ENCODE measurements at places on chromosomes 5 and 9.

- DNase-seq, result no peak
These were observed 88.0 kb upstream of the MAN2A1 start for GRCh38 chr5:109601736-109602135.

- DNase-seq, result no peak
These were observed 44.2 kb upstream of the STARD4 start for GRCh38 chr5:111556501-111556900.

GRCh38 chr5:68458416-68459021 is 243.0 kb downstream of the PIK3R1 start:
- DNase-seq, result no peak

GRCh38 chr9:3458806-3459475 is 66.9 kb downstream of the RFX3 start:
- no peak for DNase-seq

- no peak for DNase-seq
These were observed 98.3 kb downstream of the UGCG start for GRCh38 chr9:111994831-111995458.

DNA sequence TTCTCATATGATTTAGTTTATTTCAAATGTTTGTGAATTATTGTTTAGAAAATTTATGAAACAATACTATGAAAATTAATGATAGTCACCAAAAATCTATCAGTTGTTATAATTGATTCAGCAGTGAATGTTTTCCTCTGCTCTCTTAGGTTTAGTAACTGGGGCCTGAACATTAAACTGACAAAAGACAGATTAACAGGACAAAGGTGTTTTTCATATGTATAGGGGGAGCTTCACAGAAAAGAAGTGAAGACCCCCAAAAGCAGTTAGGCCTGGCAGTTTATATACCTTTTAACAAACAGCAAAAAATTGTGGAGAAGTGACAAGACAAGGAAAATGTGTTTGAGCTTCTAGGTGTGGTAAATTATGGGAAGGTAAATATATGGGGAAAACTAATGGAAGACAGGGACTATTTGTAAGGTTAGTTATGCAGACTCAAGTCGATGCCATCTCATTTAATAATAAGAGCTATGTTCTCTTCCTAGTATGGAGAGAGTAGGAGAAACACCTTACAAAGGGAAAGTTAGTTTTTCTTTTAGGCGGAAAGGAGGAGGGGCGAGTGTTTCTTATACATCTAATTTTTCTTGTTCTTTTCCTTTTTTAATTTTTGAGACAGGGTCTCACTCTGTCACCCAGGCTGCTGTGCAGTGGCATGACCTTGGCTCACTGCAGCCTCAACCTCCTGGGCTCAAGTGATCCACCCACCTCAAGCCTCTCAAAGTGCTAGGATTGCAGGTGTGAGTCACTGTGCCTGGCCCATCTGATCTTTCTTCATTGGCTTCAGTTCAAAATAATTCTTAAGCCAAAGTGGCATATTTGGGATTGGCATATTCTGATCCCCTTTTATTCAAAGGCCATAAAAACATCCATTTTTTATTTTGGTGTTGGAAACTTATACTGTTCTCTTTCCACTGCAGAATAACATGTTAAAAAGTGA is 77.8 kb downstream of the C9orf153 start:
- no peak for DNase-seq

- DNase-seq, result peak; percentile 86
These were observed 30.0 kb upstream of the PSD2 start for GRCh38 chr5:139765409-139766217.

DNA sequence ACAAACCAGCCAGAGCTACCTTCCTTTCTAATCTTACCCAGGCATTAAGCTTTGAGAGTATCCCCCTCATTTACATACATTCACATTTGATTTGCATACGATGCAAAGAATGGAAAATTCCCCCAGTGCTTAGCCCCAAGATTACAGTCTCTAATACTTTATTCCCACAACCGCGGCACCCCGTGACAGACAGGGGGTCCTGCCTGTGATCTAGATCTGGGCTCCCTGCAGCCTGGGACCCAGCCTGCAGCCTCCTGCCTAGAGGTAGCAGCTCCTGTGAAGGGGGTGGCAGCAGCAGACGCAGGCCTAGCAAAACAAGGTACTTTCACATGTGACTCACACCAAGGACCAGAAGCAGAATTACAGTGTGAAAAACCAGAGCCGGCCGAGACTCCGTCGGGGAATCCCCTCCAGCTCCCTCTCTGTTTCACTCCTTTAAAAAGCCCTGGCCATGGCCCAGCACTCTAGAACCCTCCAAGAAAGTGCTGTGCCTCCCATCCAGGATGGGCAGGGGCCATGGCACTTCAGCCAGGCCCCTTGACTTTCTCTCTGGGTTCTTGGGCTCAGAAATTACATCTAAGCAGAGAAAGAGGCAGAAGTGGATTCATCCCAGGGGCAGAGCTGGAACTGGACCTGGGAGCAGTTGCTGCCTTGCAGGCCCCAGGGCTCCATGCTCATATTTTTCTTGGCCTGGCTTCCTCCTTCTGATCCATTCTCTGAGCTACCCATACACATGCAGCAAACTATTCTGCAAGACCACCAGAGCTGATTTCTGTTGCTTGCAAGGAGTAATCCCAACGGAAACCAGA is 14.0 kb upstream of the TCF7 start:
- no peak for DNase-seq

- no peak for DNase-seq
These were observed 2.6 kb downstream of the PDZD2 start for GRCh38 chr5:31641575-31641974.

GRCh38 chr5:74375271-74375670 is 265.3 kb downstream of the ENC1 start:
- DNase-seq, result peak; percentile 50

DNA sequence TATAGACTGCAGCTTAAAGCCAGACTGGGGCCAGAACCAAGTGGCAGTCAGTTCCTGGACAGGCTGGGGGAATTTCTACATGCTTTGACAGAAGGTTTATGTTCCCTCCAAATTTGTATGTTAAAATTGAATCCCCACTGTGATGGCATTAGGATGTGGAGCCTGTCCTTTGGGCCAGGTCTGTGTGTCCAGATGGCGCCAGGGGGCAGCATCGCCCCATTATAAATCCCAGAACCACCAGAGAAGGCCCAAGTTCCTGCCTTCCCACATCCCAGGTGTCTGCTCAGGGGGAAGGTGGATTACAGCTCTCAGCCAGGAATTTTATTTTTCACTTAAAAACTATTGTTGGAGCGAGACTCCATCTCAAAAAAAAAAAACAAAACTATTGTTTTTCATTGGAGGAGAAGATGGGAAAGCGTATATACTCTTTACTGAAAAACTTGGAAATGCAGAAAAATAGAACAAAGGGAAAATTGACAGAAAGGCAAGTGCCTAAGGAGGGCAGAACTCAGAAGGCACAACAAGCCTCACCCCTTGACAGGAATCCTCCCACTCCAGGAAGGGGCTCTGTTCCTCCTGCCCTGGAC is 5.0 kb downstream of the IL3 start:
- peak; percentile 73 for DNase-seq

GRCh38 chr5:179768326-179769085 is 25.3 kb upstream of the LTC4S start:
- no peak for DNase-seq

GRCh38 chr5:22033066-22033465 is 820.1 kb downstream of the CDH12 start:
- DNase-seq, result no peak

DNA sequence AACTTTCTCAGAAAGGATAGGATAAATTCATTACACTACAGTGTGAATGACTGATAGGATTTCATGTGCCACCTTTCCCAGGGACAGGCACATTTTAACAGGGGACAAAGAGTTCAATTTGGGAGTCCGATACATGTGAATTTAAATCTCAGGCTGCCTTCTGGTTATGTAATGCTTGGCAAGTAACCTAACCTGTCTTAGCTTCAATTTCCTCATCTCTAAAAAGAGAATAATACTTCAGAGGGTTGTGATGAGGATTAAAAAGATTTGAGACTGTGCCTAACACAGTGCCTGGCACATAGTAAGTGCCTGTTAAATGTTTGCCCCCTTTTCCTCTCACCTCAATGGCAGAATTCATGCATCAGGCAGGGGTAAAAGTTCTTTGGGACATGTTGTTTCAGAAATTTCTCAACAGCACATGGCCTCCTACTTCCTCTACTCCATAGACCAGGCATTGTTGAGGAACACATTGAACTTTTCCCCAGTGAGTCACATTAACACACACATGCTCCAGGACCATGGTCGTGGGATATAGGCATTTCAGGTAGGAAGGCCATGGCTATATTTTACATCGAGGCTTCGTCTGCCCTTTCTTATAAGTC is 94.6 kb upstream of the EGFLAM start:
- no peak for DNase-seq

- no peak for DNase-seq
These were observed 8.7 kb downstream of the HNRNPH1 start for GRCh38 chr5:179614745-179615144.

DNA sequence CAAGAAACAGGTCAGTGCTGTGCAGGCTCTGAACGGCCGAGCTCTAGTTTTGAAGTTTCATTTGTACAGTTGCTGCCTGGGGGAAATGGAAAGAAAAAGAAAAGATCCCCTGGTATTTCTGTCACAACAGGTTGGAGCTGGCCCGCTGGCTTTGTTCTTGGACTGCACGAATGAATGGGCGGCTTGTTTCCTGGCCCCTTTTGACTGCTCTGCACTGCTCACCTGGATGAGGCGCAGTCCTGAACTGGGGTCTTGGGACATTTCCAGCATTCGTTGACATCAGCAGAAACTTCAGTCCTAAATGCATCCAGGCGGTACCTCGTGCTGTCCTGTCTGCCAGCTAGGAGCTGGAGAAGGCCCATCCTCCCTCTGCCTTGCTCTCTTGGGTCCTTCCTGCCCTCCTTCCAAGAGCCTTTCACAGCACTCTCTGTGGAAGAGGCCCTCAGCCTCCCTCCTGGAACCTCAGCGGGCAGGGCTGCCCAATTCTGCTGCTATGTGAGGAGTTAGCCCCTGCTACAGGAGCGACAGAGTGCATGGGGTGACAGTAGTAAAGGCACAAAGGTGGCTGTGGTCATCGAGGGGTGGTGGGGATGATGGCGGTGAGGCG is 189.2 kb downstream of the FSTL4 start:
- DNase-seq, result no peak

GRCh38 chr5:42944989-42945388 is 95.1 kb downstream of the ANXA2R start:
- peak; percentile 48 for DNase-seq

DNA sequence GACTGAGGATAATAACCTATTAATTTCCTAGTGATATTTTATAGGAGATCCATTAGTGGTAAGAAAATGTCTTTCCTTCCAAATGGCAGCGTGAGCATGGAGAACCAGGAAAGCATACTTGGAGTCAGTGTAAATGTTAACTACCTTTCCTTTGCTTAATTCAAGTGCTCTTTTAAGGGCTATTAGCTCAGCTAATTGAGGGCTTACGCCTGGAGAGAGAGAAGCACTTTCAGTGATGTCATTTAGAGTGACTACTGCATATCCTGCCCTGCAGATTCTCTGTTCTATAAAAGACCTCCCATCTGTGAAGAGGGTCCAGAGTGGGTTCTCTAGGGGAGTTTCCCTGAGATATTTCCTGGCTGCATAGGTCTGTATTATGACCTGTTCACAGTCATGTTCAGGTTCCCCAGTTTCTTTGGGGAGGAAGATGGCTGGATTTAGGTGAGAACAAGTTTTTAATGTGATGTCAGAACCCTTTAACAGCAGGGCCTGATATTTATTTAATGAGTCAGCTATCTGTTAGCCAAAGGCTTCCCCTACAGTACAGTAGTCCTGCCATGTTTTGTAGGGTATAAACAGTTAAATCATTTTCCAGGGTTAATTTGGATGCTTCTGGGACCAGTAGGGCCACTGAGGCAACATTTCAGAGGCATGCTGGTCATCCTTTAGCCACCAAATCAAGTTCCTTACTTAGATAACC is 89.6 kb downstream of the TRIM36 start:
- DNase-seq, result no peak

- no peak for DNase-seq
These were observed 368.1 kb upstream of the EDIL3 start for GRCh38 chr5:84752780-84753179.

DNA sequence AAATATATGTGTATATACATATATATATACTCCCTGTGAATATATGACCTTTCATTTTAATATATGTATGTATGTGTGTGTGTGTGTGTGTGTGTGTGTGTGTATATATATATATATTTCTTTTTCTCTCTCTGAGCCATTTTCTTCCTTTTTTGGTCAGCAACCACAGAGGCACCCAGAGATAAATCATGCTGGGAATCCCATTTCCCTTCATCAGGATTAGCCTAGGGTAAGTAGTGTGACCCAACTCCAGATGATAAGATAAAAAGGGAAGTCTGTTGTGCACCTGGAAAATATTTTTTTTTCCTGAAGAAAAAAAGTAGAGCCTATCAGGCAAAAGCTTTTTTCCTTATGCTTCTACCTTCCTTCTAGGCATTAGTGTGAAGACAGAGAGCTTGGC is 25.4 kb upstream of the SUB1 start:
- DNase-seq, result no peak

GRCh38 chr5:54607006-54607405 is 89.4 kb downstream of the SNX18 start:
- no peak for DNase-seq

GRCh38 chr5:149760854-149761187 is 30.7 kb downstream of the PPARGC1B start:
- no peak for DNase-seq

DNA sequence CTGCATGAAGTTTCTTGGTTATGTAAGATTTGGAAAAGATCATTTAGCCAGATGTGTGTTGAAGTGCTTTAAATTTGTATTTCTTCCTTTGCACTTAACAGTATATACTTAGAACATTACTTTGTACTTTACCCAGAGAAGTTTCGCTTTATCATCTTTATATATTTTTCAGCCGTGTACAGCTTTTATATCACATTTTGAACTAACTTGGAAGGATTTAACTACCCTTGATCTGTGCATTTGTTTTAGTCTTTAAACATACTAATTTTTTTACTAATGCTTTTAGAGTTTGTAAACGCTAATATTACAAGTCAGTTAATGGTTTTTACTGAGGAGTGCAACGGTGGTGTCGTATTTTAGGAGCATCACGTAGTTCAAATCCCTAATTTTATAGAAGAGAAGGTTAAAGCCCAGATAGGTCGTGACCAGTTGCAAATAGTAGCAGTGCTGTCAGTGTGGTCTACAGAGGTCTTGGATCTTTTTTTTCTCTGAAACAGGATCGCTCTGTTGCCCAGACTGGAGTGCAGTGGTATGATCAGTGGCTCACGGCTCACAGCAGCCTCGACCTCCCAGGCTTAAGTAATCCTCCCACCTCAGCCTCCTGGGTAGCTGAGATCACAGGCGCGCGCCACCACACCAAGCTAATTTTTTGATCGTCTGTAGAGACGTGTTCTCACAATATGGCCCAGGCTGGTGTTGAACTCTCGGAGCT is 2.0 kb downstream of the MATR3 start:
- DNase-seq, result no peak

DNA sequence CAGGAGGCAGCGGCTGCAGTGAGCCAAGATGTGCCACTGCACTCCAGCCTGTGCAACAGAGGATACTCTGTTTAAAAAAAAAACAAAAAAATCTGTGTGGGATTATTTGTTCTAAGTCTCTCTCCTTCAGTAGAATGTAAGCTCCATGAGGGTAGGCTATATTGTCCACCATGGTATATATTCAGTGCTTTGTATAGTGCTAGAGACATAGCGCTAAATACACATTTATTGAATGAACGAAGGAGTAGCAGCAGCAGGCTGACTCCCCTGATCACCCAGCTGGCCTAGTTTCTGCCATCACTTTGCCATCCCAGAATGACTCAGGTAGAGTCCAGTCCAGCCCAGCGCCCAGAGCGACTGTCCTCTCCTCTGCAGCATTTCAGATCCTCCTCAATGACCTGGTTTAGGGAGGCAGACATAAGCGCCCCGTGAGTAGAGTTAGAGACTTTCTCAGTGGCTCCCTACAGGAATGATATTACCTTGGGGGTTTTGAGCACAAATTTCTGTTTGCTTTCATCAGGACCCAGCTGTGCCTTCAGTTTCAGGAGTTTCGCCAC is 716 bp downstream of the HARS1 start:
- no peak for DNase-seq
